Stimulated activated naive CD8-positive, alpha-beta T cell treated with anti-CD3 and anti-CD28 coated beads, Interleukin-15, amount 100 ng/mL, for 72 hours (primary cell): ENCODE measurements at places on chromosomes 16 and 17.

GRCh38 chr17:52064791-52065211 lies 93.7 kb downstream of the CA10 start:
- no peak for DNase-seq

DNA sequence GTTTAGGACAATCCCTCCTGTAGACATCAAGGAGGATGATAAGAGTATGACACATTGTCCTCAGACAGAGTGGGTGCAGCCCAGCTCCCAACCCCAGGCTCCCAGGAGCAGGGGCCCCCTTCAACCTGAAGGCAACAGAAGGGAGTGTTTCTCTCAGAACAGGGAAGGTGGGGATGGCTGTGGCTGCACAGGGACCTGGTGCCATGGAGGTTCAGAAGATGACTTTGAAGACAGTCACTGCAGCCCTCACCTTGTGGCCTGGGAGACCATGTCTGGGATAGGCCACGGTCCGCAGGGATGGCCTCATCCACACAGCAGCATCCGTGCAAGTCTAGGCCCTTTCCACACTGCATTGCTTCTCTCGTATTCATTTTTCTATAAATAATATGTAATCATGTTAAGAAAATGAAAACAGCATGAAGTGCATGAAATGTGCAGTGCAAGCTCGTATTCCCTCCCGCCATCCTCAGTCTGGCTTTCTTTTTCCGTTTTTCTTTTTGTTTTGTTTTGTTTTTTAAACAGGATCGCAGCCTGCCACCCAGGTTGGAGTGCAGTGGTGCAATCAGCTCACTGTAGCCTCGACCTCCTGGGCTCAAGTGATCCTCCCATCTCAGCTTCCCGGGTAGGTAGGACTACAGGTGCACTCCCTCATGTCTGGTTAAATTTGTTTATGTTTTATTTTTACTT lies 71.1 kb downstream of the METRNL start:
- no peak for DNase-seq

DNA sequence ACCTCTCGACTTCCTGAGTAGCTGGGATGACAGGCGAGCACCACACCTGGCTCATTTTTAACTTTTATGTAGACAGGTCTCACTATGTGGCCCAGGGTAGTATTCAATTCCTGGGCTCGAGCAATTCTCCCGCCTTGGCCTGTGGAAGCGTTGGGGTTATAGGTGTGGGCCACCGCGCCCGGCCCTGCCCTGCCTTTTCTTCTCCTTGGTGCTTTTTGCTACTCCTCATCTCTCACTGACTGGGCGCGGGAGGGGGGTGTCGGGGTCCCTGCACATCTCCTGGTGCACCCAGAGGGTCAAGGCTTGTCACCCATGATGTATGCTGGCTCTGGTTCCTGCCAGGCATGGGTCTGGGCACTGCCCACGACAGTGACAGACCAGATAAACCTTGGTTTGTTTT lies 2.9 kb downstream of the MCRIP2 start:
- no peak for DNase-seq

DNA sequence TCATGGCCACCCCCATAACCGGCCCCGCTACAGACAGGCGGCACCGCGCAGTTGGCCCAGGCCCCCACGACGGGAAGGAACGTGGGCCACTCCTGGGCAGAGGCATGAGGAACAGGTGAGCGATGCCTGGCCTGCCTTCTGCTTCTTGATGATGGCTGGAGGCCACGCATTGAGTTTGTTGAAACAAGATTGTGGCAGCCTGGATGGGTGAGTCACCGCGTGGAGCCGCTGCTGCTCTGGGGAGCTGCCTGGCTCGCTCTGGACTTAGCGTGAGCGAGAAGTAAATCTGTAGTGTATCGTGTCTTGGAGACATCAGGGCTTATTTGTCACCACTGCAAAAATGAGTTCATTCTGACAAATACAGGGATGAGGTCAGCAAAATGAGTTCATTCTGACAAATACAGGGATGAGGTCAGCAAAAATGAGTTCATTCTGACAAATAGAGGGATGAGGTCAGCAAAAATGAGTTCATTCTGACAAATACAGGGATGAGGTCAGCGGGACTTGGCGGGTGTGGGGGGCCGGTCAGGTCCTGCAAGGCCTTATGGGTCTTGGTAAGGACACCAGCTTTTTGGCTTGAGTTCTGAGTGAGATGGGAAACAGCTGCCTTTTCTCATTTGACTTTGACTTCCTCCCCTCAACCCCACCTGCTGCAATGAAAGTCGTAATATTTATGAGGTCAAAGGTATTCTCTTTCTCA lies 93.0 kb downstream of the SEC14L1 start:
- DNase-seq, result no peak

DNA sequence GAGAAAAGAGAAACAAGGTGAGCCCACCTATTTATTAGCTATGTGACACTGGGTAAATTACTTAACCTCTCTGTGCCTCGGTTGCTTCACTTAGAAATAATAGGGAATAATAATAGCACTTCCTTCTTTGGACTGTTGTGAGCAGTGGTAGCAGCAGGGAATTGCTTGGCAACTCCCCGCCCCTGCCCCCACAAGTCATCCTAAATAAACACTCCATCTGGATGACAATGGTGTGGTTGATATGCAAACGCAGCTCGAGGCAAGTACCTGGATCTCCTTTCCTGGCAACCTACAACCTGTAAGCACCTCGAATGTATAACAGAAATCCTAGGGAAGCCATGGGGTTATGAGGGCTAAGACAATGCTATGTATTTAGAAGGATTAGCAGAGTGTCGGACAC lies 9.1 kb downstream of the TEKT3 start:
- no peak for DNase-seq

DNA sequence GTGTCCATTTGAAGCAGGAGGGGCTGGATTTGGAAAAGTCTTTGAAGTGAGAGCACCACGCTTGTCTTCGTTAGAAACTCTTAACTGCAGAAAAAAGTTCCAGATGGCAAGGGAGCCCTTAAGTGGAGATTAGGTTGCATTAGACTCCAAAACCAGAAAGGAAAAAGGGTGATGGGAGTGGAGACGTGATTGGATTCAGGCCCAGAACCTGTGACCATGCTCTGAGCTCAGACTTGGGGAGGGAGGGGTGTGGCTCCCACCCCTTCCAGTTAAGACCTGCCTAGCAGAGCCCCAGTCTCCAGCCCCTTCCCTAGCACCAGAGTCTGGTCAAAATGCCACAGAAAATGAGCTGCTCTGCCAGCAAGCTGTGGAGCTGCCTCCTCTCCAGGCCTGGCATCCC lies 6.4 kb upstream of the LGALS9 start:
- DNase-seq, result no peak

DNA sequence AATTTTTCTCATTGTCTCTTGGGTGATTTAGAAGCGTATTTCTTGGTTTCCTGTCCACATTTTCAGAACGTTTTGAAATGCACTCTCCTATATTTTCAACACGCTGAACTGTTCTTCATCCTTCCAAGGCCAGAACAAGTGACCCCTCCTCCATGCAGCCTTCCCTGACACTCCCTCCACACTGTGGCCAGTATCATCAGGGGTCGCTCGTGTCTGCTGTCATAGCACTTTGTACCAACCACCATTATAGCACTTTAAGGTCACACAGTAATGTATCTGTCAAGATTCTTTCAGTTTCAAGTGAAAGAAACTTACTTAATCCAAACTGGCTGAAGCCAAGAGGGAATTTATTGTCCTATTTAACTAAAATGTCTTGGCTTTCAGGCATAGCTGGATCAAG lies 17.5 kb upstream of the IL21R start:
- DNase-seq, result no peak

DNA sequence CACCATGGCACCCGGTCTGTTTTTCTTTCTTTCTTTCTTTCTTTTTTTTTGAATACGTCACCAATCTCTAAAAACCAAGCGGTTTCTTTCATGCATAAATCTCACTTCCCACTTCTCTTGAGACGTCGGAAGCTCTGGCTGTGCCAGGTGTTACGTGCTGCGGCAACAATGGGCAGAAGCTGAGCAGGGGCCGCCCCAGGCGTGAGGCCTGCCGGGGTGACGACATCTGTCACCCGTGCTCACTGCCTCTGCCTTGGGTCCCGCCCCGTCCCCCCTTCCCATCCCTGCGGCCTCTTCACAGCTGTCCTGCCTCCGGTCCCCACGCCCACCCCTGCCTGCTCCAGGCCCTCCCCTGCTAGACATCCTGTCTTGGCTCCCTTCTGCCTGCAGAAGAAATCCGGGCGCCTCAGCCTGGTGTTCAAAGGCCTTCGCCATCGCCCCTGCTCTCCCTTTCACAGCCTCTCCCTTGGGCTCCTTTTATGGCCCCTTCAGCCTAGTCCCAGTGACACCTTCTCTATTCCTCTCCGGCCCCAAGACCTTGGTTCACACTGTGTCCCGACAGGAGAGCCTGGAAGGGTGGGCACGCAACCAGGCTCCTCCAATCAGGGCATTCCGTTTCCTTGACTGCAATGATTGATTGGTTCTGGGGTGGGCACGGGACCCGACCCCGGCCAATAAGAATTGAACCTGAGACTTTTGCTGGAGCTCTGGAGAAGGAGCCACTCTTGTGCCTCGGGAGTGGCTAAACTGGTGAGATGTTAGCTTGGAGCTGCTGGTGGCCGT lies 4.8 kb downstream of the P2RX1 start:
- peak; percentile 67 for DNase-seq

GRCh38 chr17:6671431-6671830 lies 19.9 kb downstream of the C17orf100 start:
- DNase-seq, result no peak
